SIG-M5 (cell line): ENCODE measurements at places on chromosomes 1 and 21.

DNA sequence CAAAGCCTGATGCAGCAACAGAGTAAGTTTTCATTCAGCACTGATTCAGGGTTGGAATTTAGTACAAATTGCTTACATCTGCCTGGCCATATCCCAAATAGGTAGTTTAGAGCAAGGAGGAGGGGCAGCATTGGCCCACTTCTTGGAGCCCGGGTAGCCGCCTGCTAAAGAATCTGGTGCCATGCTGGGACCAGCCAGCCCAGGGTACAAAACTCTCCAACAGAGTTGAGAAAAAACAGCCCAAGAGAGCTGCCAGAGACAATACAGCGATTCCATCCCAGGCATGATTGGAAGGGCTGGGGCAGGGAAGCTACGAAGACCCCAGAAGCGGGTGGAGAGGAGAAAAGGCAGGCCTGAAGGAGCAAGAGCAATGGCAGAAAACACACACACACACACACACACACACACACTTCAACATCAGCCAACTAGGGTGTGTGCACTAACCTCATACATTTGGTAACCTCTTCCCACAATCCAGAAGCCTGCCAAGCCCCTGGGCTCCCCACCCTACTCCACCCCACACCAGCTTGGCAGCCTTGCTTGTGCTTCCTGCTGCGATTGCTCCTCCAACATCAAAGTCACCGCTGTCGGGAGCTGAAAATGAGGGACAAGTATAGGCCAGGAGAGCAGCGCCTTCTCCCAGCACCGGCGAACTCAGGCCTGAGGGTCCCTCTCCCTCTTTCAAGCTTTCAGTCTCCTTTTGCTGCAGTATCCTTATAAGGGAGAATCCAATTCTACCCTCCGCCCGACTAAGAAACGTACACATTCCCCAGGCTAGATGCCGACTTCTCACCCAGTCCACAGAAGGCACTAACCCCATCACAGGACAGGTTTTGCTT, 1.2 kb downstream of the PIK3C2B start:
- DNase-seq, result no peak

- DNase-seq, result no peak
Observed at GRCh38 chr21:29145354-29145782, 14.9 kb downstream of the MAP3K7CL start.

DNA sequence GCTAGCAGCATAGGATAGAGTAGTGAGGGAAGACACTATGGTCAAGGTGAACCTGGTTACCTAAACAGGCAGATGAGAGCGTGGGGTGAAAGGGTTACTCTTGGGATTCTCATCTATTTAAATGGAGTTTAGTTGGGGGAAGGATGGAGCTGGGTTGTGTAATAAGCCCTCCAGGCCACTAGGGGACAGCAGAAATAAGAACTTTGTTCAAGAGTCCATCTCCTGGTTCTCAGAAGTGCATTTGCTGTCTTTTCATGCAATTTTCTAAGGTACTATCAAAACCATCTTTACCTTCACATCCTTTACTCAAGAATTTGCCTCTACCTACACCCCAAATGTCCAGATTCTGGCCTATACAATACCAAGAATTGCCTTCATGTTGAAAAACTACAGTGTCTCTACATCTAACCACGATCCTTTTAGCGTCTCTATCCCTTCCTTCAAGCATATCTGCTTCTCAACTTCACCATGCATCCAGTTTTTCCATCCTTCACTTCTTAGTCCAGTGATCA, 28.0 kb downstream of the SLAMF1 start:
- DNase-seq, result no peak

DNA sequence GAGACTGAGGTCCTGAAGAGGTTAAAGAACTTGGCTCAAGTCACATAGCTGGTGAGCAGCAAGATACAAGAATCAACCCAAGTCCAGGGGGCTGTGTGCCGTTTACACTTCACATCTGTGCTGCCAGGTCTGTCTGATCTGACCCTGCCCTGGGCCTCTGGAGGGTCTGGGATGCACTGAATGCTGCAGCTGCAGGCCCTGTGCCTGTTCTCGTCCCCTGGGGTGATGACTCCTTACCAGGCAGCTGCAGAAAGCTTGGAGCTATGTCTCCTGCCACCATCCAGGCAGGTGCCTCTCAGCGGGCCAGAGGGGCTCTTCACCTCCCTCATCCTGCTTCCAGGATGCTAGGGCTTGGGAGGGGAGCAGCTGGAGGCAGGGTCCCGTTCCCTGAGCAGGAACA, 63.5 kb downstream of the LRRN2 start:
- DNase-seq, result no peak

DNA sequence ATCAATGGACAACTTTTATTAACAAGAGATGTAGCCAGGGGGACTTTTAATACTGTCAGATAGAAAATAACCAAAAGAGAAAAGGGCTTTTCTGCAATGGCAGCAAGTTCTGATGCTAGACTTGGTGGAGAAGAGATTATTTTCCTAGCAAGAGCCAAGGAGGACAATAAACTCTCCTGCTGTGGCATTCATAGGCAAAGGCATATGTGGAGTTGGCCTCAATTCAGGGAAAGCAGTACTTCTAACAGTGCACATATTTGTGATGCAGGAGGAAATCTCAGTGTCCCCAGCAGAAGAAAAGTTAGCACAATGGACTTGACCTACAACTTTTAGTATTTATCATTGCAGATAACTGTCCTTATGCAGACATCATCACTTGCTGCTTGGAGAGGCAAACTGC, 75.1 kb upstream of the GRIK1 start:
- DNase-seq, result no peak

DNA sequence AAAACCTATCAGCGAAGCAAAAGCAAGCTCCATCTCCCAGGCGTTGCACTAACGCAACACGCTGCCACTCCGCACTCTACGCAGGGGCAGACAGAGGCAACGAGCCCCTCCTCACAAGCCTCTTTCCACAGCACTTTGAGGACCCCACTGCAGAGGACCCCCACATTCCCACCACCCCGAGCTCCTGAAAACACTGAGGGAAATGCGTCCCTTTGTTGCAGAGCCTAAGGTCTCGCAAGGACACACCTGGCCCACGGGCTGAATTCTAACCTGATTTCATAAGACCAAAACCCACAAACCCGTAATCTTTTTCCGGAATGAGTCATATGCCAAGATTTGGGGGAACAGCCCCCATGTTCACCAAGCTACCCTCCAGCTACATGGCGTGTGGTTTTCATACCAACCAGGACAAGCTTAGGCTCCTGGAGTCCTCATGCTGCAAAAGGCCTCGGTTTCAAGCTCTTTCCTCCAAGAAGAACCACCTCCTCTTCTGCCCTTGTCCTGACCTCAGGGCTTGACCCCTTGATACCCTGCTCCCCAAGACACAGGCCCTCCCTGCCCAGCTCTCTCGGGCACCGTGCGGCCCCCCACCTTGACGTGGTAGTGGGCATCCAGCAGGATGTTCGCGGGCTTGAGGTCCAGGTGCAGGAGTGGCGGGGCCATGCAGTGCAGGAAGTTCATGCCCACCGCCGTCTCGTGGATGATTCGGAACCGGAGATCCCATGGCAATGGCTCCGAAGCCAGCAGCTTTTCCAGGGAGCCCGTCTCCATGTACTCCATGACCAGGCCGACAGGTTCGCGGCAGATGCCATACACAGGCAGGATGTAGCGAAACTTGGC, 10.7 kb downstream of the RIPK4 start:
- DNase-seq, result no peak

DNA sequence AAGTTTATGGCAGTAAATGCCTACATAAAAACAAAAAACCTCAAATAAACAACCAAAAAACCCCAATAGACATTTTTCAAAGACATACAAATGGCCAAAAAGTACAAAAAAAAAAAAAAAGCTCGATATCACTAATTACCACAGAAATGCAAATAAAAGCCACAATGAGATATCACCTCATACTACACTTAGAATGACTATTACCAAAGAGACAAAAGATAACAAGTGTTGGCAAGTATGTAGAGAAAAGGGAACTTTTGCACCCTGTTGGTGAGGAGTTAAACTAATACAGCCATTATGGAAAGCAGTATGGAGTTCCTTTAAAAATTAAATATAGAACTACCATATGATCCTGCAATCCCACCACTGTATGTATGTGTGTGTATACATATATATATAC, 21.1 kb downstream of the SLC25A24 start:
- no peak for DNase-seq

DNA sequence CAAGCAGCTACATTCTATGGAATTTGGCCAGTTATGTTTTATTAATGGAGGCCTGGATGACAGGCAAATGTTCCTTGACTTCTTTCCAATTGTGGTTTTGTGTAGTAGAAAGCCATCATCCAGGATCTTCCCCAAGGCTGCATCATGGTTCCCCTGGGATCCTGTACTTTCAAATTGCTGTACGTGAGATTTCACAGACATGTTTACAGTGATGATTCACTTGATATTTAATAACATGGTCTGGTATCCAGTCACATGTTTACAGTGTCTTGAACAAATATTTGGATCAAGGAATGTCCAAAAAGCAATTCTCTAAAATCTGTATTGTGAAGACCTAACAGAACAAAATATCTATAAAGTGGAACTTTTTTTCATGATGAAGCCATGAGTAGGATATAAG, 68.3 kb upstream of the ST6GALNAC3 start:
- DNase-seq, result no peak

GRCh38 chr21:17903929-17904639, 84.9 kb upstream of the C21orf91 start:
- DNase-seq, result no peak

DNA sequence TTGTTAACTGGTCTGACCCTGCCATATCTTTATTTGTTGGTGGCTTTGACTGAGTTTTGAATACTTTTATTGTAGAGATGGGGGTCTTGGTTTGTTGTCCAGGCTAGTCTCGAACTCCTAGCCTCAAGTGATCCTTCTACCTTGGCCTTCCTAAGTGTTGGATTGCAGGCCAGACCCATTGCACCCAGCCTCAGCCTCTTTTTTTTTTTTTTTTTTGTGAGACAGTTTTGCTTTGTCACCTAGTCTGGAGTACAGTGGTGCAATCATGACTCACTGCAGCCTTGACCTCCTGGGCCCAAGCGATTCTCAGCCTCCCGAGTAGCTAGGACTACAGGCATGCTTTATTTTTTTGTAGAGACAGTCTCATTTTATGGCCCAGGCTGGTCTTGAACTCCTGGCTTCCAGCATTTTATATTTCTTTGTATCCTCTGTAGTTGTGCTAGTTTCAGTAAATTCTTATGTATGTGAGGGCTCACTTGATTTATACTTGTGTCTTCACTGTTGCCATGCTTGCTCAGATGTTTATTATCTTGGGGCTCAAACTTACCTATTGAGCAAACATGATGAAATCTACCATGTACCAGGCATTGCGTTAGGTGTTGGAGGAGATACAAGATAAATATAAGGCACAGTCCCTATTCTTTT, 24.1 kb downstream of the THRAP3 start:
- no peak for DNase-seq

DNA sequence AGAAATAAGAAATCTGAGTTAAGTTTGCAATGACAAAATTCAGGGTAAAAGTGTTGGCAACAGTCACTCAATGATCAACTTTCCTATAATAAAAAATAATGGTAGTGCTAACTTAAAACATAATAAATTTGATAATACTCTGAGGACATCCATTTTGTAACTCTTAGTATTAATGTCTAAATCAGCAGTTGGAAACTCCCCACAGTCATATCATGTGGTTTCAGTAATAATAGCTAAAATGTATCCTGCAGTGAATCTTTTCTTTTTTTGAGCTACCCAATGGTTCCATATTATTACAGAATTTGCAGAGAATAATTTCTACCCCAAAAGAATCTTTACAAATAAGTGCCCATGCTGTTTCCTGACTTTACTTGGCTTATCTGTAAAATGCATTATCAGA, 286.7 kb downstream of the PTPRC start:
- DNase-seq, result no peak

GRCh38 chr1:65407877-65408276, 12.6 kb upstream of the LEPR start:
- DNase-seq, result no peak

DNA sequence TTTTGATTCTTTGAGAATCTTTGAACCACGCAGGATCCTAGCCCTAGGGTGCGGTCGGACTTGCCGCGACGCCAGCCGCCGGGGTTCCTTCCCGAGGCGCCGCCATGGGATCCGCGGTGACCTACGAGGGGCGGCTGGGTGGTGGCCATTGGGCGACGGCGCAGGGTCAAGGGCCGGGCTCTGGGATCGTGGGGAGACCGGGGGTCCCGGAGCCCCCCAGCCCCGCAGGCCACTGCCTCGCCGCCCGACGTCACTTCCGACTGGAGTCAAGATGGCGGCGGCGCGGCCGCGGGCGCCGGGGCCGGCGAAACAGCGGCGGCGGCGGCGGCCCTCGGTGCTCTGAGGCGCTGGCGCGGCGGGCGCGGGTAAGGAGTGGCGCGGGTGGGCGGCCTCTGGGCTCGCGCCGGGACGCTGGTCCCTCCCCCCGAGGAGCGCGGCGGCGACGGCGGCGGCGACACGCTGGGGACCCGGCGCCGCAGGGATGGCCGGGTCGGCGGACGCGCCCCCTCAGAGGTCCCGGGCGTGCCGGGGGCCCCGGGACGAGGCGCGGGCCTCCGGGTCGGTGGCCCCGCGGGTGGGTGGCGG, at the start of gene PRDM2:
Gene PRDM2, plus strand, starts transcription at position 253 of the 585 bp plus-strand sequence. CDS start 15,418 bp downstream, outside the sequence.
- no peak for DNase-seq

GRCh38 chr1:43991476-43992231, at the start of gene CCDC24:
Gene CCDC24, plus strand, starts transcription at chr1:43991599. Its CDS starts 280 bp downstream, at chr1:43991879.
- DNase-seq, result no peak

DNA sequence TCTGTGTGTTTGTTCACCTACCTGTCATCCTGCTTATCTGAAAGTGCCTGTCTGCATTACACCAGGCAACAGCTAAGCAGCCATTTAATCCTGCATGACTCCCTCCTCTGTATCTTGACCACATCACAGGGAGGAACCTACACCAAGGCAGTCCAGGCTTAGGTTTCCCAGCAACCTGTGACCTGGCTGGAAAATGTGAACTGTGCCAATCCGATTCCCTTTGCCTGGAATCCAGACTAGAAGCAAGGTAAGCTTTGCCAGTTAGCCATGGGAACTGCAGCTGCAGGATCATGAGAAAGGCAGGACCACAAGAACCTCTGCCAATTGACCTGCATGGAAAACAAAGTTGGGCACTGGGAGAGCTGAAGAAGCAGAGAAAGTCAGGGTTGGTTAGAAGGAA, 6.3 kb upstream of the ATP1B1 start:
- DNase-seq, result no peak

GRCh38 chr1:247884797-247885413, 10.5 kb upstream of the OR2W3 start:
- DNase-seq, result no peak

DNA sequence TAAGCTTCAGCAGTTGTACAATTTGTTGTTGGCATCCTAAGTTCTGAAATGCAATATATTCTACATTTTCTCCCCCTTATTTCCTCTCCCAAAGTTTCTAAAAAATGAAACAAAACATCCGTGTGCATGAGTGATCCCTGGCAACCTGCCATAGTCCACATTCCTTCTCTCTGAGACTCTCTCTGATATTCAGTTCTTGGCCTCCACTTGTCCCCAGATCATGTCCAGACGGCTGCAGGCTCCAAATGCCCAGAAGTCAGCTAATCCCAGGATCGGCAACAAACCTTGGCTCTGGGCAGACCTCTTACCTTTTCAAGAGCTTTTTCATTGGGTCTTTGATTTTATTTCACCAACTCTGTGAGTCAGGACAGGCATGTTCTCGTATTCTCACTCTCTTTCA, 187.8 kb downstream of the ETS2 start:
- no peak for DNase-seq
